Body of pancreas (tissue), 4 donors: ENCODE measurements at places on chromosomes 12 and 14. TPM values are rescaled to one million over a fixed set of nuclear protein-coding genes. Genes with fewer than 3 reads are reported as not detected.

LBHD2 gene
- total RNA-seq, result not detected

PPP1R13B gene
- 36.3 TPM for total RNA-seq

GRCh38 chr12:53039851-53040250 lies 10.0 kb upstream of the TNS2 start:
- no peak for DNase-seq

B4GALNT1 gene
- total RNA-seq, result 0.78 TPM

KRT83 gene
- total RNA-seq, result not detected

KRT77 gene
- not detected for total RNA-seq

DNA sequence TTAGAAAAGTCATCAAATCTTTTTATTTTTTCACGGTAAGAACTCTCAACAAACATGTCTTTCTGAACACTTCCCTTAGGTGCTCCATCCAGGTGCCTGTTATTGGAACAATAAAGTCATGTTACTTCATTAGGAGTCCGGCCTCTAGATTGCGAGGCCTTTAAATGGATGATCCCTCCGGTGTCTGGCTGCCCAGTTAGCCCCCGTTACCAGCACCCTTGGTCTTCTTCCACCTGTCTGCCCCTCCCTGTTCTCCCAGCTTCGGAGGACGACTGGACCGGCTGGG lies 593 bp upstream of the PA2G4 start:
- DNase-seq, result no peak

DNA sequence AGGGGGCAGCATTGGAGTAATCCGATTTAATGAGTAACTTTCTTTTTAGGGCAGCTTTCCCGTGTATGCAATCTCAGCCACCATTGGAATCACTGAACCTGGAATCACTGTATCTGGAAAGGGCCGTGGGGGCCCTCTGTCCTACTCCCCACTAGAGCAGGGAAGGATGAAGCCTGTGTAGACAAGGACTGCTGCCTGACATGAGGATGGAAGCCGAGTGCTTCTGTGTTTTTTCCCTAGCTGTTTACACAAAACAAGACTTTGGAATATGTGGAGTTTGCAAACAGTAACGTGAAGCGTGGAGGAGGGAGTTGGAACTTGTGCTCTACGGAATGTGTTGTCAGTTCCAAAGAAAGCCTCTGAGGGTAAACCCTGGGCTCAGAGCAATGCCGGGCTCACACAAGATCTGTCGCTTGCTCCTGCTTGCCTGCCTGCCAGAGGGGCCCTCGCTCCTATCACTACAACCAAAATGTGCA lies 32.4 kb upstream of the HDAC7 start:
- no peak for DNase-seq

GRCh38 chr12:67239061-67239460 lies 30.1 kb upstream of the CAND1 start:
- no peak for DNase-seq

UBE2N gene
- 6.9 TPM for total RNA-seq

CCDC175 gene
- total RNA-seq, result not detected

DNA sequence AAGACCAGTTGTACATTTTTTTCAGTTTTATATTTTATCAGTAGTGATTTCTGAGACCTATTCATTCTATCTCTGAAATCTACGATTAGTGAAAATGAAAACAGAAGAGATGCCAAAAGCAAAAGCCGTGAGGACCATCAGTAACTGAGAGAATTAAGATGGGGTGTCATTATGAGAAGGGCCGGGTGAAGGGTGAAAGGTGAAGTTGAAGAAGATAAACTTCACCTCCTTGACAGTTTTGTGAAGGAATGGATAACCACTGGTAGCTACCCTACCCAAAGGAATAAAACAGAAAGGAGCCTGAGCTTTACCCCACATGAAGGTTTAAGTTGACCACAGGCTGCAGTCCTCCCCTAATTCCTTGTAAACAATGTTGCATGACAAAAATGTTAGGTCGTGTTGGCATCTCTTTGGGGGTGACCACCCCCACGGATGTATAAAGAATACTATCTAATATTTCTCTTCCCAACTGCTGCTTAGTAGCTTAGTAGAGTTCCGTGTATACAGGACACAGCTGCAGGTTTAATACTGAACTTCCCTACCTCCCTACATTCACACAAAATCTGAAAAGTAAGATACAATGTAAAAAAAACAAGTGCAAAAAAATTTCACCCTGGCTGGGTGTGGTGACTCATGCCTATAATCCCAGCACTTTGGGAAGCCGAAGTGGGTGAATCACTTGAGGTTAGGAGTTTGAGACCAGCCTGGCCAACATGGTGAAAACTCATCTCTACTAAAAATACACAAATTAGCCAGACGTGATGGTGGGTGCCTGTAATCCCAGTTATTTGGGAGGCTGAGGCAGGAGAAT lies 23.9 kb downstream of the GPR19 start:
- no peak for DNase-seq

TAS2R50 gene
- total RNA-seq, result 3.3 TPM

- no peak for DNase-seq
These were observed 5.5 kb upstream of the KRT84 start for GRCh38 chr12:52390739-52391617.

OAS3 gene
- 18.1 TPM for total RNA-seq

- no peak for DNase-seq
These were observed 131.9 kb downstream of the CEP128 start for GRCh38 chr14:80809663-80810062.

DNA sequence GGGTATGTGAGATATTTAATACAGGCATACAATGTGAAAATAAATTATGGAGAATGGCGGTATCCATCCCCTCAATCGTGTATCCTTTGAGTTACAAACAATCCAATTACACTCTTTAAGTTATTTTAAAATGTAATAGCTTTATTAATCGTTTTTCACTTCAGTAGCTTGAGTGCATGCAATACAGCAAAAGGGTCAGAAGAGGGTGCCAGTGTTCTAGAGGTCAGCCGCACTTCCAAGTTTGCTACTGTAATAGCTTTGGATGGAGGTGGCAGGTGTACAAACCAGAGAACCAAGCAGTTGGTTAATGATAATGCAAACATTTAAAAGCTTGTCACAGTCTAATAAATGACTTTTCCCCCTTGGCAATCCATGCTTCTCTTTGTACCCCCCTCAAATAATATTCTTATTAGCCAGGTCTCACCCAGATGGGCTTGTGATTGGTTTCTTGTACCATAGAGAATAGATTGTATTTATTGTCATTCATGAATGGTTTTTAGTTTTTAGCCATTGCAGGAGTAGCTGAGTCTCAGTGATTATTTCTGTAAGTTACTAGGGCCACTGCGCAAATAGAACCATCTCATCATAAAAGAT lies 127.0 kb downstream of the ERC1 start:
- peak; percentile 89 for DNase-seq

GRCh38 chr14:69855180-69855832 lies 23.9 kb upstream of the SMOC1 start:
- no peak for DNase-seq

- no peak for DNase-seq
These were observed 268.2 kb upstream of the PLEKHG7 start for GRCh38 chr12:92434607-92435025.

DNA sequence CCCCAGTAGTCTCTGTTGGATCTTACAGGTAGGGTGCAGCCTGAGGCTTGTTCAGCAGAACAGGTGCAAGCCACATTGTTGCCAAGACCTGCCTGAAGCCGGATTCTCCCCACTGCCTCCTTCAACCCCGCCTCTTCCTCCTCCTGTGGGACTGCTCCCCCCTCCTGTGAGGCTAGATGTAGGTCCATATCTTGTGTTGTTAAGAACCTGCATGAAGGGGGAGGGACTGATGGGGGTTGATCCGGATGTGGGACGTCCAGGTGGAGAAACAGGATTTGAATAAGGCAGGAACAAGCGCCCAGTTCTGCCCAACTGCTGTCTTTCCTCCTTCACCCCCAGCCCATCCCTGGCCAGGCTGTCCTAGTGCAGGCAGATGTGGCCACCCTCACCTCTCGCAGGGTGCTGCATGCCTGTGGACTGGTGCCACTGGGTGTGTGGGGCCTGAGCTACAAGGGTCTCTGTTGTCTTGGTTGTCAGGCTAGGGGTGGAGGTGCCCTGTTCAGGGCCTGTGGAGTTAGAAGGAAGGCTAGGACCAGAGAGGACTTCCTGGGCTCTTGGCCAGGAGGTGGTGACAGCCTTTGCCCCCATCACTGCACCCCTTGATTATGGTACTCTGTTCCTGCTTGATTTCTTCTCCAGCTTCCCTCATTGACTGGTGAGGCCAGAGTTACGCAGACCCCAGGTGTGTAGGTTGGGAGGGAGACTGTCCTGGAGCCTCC lies 1.4 kb downstream of the NR4A1 start:
- DNase-seq, result peak; percentile 79

DNA sequence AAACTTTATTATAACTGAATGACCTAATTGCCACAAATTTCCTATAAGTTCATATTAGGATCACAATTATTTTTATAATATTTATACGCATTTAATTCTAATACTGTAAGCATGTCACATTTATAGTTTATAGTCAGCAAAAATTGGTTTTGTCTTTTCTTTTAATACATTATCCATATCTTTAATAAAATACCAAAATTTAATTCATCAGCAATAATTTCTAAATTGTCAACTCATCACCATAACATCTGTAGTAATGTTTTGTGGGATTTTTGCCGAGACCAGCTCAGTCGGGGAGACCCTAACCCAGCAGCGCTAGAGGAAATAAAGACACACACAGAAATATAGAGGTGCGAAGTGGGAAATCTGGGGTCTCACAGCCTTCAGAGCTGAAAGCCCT lies 254.2 kb downstream of the KIF21A start:
- no peak for DNase-seq

GRCh38 chr14:36256126-36256801 lies 64.2 kb downstream of the MBIP start:
- DNase-seq, result no peak

- DNase-seq, result peak; percentile 85
These were observed 14.7 kb upstream of the TEAD4 start for GRCh38 chr12:2944401-2945047.

PMEL gene
- 2.6 TPM for total RNA-seq

MANSC4 gene
- total RNA-seq, result not detected

C3AR1 gene
- 3.9 TPM for total RNA-seq

CELA1 gene
- total RNA-seq, result not detected

CTDSP2 gene
- 82.1 TPM for total RNA-seq

- no peak for DNase-seq
These were observed 47.4 kb downstream of the AVPR1A start for GRCh38 chr12:63103494-63104131.

GRCh38 chr12:89971880-89972279 lies 263.2 kb upstream of the ATP2B1 start:
- no peak for DNase-seq

GRCh38 chr12:51845482-51845881 lies 3.0 kb downstream of the FIGNL2 start:
- DNase-seq, result no peak
